Fibroblast of skin of scalp (primary cell): ENCODE measurements at places on chromosomes 4 and X.

DNA sequence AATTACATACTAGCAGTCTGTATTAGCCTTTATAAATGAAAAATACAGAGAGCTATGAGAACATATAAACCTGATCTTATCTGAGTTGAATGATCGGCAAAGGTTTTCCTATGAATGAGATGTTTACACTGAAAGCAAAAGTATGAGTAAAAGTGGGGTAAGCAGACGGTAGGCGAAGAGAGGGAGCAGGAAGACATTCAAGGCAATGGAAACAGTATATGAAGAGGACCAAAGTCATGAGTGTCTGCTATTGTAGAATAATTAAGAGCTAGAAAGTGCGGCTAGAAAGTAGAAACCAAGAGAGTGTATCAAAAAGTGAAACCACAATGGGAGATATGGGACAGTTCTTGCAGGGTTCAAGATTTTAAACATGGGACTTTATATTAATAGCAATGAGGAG, 67.0 kb upstream of the TMLHE start:
- DNase-seq: no peak

DNA sequence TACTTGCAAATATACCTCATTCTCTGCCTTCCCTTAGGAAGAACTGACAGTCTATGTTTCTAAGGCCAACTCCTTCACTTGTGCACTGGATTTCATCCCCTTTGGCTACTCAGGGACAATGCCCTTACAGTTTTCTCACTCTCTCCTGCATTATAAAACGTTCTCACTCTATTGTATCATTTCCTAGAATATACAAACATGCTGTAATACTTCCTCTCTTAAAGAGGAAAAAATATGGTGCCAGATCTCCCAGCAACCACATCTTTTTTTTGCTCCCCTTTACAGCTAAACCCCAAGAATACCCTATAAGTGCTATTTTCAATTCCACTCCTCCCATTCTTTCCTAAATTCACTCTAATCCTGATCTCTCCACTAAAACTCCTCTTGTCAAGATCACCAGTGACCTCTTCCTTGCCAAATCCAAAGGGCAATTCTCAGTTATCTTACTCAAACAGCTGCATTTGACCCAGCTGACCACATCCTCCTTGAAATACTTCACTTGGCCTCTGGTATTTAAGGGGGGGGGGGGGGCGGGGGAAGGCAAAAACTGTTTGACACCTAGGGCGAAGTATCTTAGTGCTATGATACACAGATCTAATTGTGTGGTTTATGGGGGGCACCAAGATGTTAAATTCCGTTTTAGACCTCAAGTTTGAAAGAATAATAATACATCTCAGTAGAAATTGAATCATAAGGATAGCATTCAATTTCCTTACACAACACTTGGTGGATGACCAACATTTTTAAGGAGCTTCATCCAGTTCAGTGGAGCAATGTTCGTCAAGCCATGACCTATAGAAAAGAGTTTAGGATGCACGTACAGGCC, 1.6 kb downstream of the RCHY1 start:
- DNase-seq: peak; percentile 23

DNA sequence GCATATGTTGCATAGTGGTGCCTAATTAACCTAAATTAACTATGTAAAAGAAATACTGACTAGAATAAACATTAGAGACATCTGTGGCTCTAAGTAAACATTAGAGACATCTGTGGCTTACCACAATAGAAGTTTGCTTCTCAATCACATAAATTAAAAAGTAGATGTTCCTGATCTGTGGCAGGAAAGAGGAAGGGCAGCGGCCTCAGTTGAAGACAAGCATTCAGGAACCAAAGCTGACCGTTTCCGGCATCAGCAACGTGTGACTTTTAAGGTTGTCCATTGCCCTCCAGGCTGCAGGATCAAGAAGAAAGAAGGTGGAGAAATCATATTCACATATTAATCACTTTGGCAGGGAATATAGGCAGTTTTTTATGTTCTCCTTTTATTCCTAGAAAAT, 336.3 kb upstream of the TRAM1L1 start:
- no peak for DNase-seq

DNA sequence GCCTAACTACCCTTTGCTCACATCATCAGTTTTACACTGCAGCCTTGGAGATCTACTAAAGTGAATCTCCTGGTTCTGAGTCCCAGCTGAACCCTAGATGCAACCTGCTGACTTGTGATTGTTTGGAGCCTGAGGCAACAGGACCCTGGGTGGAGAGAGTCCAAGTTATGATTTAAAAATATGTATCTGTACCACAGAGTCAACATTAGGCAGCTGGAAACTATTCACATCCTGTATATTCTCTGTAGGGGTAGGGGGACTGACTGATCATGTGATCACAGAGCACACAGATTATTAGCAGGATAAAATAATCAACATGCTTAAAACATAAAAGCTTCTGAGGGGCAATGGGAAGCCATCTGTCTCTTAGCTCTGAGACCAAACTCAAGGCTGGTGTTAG, 52.1 kb downstream of the CT47B1 start:
- peak; percentile 69 for DNase-seq

- no peak for DNase-seq
Measured at GRCh38 chr4:138890891-138891570, 124.5 kb upstream of the NOCT start.

DNA sequence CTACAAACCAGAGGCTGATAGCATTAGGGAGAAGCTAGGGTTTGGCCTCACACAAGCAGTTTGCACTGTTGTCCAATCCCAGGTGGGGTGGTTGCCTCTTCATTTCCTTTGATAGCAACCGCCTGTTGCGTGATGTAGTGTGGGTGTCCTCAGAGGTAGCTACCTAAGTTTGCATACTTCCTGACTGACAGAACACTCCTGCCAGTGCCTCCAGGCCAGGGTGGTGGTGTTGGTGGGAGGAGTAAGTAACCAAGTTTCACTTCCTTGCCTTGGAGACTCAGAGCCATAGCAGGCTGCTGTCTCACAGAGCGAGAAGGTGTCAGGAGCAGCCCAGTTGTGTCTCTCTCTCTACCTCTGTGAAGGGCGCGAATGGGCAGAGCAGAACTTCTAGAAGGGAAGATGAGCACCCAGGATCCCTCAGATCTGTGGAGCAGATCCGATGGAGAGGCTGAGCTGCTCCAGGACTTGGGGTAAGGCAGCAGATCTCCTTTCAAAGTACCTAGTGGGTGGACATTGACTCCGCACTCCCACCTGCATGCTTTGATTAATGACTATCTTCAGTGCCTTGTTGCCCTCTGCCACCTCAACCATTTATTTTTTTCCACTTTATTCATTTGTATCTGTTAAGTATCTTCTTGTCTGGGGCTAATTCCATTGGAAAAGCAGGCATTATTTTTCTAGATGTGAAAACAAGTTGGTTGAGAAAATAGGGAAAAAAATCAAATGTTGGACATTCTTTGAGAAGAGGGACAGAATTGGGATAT, at the start of gene DAPP1:
TSS of gene DAPP1 (plus strand) at position 283 of the 764 bp plus-strand sequence. CDS start at position 370, 87 bp downstream.
- DNase-seq: no peak

- DNase-seq: no peak
Measured at GRCh38 chrX:123685232-123685631, 47.6 kb downstream of the THOC2 start.
